ENCODE measurements at places on chromosomes 7 and 10. TPM values are rescaled to one million over a fixed set of nuclear protein-coding genes. Genes with fewer than 3 reads are reported as not detected.

DNA sequence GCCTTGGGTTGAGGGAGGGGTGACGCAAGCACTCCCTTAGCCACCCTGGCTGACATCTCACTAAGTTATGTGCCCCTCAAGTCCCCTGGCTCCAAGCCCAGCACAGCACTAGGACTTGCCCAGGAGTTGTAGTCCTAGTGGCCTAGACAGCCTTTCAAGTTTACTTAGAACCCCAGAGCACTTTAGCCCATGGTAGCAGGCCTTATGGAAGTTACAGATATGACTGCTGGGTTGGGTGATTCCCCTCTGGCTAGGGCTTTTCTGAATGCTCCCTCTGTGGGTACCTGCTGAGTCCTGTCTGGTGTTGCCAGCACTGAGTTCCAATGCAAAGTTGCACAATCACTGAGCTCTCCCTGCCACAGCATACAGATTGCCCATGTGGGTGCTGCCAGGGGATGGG, 83.2 kb downstream of the AHCYL2 start:
- DNase-seq, result no peak

DNA sequence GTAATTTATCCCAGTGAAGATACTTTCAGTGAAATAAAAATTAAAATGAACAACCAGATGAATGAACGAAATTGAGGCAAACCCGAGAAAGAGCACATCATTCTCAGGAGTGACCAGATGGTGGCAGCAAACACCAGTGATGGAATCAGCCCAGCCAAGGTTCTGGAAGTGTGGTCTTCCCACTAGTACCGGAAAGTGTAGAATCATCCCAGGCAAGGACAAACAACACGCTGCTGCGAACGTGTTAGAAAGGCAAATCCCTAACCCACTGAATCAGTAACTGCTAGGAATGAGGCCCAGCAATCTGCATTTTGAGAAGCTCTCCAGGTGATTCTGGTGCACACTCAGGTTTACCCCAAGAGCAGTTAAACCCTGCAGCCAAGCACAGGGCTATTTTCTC, 15.5 kb upstream of the SLC18A3 start:
- no peak for DNase-seq

- no peak for DNase-seq
These were observed 37.6 kb downstream of the SORCS3 start for GRCh38 chr10:104678658-104679057.

DNA sequence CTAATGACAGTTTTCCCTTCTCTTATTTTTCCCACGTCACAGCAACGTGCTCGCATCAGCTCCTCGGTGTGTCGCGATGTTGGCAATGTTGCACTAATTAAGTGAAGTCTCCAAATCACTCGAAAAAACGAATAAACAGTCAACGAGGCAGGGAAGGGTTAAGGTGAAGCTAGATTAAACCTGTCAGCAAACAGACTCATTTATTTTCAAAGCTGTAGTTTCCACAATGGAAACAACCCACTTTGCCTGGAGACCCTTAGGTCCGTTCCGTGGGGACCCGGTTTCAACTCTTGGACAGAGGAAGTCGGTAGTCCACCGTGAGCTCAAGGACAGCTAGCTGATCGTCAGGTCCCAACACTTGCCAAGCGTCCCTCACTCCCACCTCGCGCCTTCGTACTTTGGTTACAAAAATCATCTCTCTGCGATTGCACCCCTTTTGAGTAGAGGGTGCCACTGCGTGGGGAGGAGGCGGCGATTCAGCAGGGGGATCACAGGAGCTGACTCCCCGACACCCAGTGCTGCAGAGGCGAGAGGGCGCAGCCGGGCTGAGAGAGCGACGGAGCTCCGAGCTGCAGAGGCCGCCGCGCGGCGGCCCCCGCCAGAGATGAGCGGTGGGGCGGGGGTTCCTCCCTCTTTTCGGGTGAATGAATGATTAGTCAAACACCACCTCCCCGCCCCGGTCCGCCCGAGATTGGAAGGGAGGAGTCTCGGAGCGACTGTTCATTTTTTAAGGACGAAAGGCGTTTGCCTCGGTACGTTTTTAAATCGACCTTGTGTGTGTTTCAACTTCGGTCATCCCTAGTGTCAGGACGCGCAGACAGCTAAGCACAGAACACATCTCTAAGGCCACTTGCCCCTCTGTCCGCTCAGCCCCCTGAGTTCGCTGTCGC, 1.3 kb upstream of the BMPER start:
- peak; percentile 64 for DNase-seq

DNA sequence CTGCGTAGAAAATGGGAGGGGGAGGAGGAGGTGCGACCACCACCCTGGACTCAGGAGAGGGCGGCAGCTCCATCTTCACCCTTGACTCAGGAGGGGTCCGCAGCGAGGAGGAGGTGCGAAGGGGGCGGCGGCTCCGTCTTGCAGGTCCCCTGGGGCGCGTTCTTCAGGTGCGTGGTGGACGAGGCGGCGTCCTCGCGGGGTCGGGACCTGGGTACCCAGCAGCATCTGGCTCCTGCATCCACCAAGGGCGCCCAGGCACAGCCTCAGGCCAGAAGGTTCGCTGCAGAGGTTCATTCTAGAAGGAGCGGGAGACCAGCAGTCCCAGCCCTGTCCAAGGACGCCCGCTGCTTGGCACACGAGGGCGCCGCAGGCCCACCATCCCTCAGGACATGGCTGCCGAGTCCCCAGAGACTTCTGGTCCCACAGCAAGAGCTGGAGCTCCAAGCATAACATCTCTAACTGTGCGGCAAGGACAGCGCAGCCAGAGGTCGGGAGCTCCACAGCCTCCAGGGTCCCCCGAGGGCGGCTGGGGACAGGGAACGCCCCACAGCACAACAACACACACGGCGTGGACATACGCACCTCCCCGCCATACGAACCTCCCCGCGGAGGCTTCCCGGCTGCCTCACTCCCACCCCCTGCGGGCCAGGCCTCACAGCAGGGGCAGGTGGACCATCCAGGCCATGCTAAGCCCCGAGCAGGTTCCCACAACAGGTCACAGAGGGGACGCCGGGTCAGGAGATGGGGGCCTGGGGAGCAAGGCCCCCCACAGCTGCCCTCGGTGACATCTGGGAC, 16.8 kb upstream of the DPYSL4 start:
- no peak for DNase-seq

DNA sequence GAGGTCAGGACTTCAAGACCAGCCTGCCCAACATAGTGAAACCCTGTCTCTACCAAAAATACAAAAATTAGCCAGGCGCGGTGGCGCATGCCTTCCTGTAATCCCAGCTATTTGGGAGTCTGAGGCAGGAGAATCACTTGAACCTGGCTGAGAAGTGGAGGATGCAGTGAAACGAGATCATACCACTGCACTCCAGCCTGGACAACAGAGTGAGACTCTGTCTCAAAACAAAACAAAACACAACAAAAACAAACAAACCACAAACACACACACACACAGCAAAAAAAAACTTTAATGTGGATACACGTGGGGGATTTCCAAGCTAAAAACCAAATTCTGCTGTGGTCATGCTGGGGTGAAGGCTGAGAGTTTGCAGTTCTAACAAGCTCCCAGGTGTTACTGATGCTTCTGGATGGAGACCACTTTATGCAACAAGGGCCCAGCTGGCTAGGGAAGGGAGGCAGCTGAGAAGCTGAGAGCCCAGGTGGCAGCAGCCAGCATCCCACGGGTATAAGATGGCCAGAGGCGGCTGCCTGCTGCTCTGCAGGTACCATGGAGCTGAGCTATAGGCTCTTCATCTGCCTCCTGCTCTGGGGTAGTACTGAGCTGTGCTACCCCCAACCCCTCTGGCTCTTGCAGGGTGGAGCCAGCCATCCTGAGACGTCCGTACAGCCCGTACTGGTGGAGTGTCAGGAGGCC, at the start of gene ZP3:
Gene ZP3 (plus strand): TSS at position 538 of the 699 bp plus-strand sequence. CDS start 15 bp downstream, at position 553.
- DNase-seq, result no peak

DNA sequence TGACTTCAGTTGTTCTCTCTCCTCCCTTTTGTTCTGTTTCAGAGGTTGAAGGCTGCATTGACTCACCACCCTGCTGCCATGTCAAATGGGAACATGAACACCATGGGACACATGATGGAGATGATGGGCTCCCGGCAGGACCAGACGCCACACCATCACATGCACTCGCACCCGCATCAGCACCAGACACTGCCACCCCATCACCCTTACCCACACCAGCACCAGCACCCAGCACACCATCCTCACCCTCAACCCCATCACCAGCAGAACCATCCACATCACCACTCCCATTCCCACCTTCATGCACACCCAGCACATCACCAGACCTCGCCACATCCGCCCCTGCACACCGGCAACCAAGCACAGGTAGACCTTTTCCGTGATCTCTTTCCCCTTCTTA, 154.0 kb downstream of the TRIL start:
- DNase-seq, result no peak

DNA sequence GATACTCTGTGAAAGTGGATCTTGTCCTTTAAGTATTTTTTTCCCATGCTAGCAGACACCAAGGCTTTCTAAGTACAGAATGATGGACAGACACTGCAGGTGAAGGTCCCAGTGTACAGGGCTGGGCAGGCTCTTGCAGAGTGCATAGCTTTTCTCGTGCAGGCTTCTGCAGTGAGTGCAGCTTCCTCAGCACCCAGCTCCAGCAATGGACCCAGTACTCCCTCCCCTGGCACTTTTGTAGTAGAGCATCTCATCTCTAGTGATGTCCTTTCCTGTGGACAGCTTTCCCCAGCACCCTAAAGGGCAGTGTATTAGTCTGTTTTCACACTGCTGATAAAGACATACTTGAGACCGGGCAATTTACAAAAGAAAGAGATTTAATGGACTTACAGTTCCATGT, 104.3 kb downstream of the CUL2 start:
- DNase-seq, result no peak

- no peak for DNase-seq
These were observed at the start of gene MALRD1 for GRCh38 chr10:19048489-19048888. Gene MALRD1, plus strand, starts transcription at chr10:19048801. Its CDS starts 138 bp downstream, at chr10:19048939.

DNA sequence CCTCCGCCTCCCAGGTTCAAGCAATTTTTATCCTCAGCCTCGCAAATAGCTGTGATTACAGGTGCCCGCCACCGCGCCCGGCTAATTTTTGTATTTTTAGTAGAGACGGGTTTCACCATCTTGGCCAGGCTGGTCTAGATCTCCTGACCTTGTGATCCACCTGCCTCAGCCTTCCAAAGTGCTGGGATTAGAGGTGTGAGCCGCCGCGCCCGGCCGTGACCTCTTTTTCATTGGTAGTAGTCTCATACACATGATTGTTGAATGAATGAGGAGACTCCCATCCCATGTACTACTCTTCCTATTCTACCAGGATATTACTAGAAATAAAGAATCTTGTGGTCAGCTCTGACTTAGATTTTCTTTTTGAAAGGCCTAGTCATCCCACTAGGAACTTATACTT, 56.8 kb downstream of the ARID5B start:
- no peak for DNase-seq

DNA sequence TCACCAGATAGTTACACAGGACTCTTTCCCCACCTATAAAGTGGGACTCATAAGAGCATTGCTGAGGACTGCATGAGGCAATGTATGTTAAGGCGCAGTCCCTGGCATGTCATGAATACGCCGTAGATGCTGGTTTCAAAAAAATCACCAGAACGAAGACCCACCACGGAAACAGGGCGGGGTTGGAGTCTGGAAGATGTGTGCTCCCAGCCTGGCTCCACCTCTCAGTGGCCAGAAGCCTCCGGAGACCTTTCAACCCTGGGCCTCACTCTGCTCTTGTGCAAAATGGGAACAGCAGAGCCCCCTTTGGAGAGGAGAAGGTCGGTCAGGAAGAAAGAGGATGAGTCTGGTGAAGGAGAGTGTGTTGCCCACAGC, 12.4 kb upstream of the ZMIZ1 start:
- DNase-seq, result no peak

GRCh38 chr10:24553051-24553612, 170.6 kb downstream of the ARHGAP21 start:
- DNase-seq, result no peak

GRCh38 chr7:90582164-90582563, 14.0 kb upstream of the CDK14 start:
- DNase-seq, result no peak

Gene PRF1
- total RNA-seq, result 0.79 TPM

Gene LIPA
- 43.5 TPM for total RNA-seq

Gene MRM2
- 12.4 TPM for total RNA-seq

Gene KMT2C
- total RNA-seq, result 75.6 TPM

Gene CUBN
- total RNA-seq, result 18.1 TPM

Gene INA
- 0.99 TPM for total RNA-seq

Gene FKBP6
- total RNA-seq, result not detected

Gene ASIC3
- 0.39 TPM for total RNA-seq

Gene VWDE
- 0.39 TPM for total RNA-seq

Gene REPIN1
- total RNA-seq, result 21.1 TPM

Gene TMEM243
- total RNA-seq, result 28.1 TPM

Gene SEC61G
- total RNA-seq, result 97.8 TPM

Gene HECW1
- total RNA-seq, result 1.8 TPM

Measured in skin of body (tissue), 3 donors.